ENCODE measurements at places on chromosomes 1 and 21.

DNA sequence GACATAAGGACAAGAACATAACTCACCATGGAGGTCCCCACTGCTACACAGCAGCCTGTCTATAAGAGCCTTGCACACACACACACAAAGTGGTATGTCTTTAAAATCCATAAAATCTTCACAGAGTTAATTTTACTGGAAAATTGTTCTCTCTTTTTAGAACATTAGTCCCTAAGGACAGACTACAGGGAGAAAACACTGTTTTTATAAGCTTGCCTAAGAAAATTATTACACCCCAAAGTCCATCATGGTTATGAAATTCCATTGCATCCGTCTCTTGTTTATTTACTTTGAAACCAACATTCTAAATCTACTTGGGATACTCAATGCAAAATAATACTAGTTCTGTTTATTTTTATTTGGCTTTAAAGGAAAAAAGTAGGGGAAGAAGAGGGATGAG is 197.4 kb downstream of the SETD4 start:
- no peak for DNase-seq

GRCh38 chr1:59055908-59056719 is 240.8 kb upstream of the FGGY start:
- no peak for DNase-seq

- DNase-seq: peak; percentile 19
Observed at GRCh38 chr1:110118636-110119396, 6.6 kb downstream of the UBL4B start.

- no peak for DNase-seq
Observed at GRCh38 chr21:33402001-33402979, 923 bp upstream of the IFNGR2 start.

DNA sequence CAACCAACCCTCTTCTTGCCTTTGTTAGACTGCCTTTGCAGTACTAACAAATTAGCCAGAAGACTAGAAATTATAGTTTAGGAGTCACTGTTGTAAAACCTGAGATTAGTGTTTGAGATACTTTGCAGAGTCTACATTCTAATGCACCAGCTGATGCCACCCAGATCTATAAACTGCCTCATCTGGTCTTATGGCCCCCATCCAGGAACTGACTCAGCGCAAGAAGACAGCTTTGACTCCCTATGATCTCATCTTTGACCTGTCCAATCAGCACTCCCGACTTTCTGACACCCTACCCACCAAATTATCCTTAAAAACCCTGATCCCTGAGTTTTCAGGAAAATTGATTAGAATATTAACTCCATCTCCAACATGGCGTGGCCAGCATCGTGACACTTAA is 334.6 kb downstream of the RGS7 start:
- DNase-seq: no peak

DNA sequence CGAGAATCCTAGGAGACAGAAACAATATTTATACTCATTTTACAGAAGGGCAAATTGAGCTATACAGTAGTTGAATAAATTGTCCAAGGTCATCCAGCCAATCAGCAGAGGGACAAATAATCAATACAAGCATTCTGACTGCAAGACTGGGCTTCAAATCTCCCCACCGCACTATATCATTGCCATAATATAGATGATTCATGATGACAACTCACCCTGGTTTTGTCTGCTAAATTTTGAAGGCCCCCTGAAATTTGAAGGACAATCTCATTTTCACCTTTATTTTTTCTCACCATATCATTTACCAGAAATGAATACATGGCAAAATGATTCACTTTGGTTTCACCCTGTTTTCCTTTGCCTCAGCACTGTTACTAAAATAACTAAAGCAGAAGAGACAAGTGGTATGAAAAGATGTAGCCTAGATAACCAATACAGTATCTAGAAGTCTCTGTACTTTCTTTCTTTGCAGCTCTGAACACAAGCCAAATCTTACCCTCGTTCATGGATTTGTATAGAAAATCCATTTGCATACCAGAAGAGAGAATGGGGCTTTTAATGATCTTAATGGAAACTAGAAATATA is 292.5 kb downstream of the TTLL7 start:
- no peak for DNase-seq

- DNase-seq: no peak
Observed at GRCh38 chr21:36640721-36641244, 58.1 kb upstream of the SIM2 start.

DNA sequence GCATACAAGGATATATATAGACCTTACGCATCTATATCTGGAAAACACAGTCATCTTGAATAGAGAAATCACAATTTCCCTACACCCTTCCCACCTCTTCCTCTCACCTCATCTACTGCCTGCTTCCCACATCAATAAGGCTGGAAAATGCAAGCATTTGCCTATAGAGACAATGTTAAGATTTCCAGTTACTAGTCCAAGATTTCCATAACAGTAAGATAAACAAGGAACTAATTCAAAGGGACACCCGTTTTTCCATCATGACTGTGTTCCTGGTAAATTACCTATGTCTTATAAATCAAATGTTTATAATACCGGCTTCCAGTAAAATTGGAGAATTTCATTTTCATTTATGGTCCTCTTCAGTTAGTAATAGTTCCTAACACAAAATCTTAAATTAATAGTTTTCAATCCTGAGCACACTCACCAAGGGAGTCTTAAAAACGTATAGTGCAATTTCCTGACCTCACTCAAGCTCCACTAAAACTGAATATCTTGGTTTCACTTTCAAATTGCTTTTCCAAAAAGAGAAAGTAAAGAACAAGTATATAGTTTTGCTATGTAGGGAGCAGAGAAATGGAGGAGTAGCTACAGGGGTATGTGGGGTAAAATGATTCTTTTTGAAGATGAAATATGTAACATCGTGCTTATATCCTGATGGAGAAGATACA is 398.7 kb downstream of the PLPP3 start:
- no peak for DNase-seq

- no peak for DNase-seq
Observed at GRCh38 chr1:179099891-179100290, 18.0 kb downstream of the TOR3A start.

DNA sequence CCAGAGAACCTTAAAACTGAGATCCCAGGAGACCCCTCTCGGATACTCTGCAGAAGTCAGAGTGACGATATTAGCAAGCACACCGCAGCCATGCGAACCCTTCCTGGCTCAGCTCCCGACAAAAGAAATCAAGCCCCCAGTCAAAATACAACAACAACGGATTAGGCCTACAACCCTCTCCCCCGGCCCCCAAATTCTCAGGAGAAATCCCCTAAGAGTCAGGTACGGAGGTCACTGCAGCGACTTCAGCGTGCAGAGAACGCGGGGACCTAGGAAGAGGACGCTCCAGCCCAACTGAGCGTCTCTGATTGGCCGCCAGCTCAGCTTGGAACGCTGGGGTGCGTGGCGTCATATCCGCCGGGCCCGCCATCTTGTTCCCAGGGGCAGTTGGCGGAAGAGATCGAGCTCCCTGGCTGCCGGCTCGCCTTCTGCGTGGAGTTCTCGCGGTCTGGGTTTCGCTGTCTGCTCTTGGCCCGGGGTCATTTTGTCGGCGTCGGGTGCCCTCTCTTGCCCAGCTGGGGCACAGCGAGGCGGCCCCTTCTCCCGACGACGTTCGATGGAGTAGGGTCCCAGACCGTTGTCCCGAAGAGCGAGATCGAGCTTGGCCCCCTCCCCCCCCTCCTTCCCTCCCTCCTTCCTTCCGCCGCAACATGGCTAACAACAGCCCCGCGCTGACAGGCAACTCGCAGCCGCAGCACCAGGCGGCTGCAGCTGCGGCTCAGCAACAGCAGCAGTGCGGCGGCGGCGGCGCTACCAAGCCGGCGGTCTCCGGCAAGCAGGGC is at the start of gene PRPF38B:
Gene PRPF38B, plus strand, starts transcription at position 369 of the 782 bp plus-strand sequence. Its CDS starts 282 bp downstream, at position 651.
- DNase-seq: peak; percentile 90

GRCh38 chr1:212313616-212314015 is 28.4 kb downstream of the PPP2R5A start:
- no peak for DNase-seq

- no peak for DNase-seq
Observed at GRCh38 chr1:227896710-227897655, 50.7 kb downstream of the WNT9A start.

GRCh38 chr1:29698033-29698432 is 461.7 kb downstream of the PTPRU start:
- no peak for DNase-seq

- DNase-seq: no peak
Observed at GRCh38 chr1:193513032-193513431, 326.6 kb upstream of the B3GALT2 start.

DNA sequence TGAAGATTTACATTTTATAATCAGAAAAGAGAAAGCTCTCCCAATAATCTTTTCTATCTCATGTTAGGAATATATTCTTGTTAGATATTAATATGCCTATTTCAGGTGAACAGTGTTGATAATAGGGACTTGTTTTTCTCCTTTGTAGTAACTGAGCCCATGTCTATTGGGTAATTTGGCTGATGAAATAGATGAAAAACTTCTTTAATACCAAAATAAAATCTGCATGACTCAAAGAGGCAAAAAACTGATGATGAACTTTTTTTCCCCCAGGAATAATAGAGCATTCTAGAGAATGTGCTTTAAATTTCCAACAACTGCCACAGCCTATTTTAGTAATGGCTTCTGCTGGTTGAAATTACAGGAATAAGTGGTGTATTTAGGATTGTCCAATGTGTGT is 178.9 kb upstream of the GREM2 start:
- DNase-seq: no peak

DNA sequence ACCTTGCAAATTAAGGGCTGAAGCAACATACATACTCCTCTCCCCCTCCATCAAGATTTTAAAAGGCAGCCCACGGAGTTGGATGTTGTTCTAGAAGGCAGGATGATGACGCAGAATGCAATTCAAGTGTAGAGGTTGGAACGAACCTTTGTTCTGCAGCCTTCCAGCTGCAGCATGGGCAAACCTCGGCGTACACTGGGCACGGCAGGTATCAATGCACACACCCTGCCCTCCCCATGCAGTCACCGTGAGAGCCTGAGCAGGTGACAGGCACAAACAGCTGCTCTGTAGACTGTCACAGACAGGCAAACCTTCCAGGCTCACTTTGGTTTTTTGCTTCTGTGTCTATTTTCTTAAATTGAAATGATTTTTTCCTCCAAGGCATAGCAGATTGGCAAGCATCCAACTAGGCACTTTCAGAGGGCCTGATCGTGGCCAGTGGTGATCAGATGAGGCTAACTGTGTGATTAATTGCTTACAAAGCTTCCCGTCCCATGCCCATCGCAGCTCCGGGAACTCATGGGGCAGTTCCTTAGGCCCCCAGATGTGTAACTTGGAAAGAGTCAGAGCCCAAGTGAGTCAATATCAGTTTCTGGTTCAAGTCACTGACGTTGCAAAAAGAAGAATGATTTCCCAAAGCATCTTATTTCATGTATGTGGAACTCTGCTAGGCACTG is 82.3 kb downstream of the ITPKB start:
- DNase-seq: no peak

- no peak for DNase-seq
Observed at GRCh38 chr1:160748181-160748877, 9.3 kb downstream of the SLAMF7 start.

GRCh38 chr1:81802707-81803430 is 2.1 kb downstream of the ADGRL2 start:
- no peak for DNase-seq

DNA sequence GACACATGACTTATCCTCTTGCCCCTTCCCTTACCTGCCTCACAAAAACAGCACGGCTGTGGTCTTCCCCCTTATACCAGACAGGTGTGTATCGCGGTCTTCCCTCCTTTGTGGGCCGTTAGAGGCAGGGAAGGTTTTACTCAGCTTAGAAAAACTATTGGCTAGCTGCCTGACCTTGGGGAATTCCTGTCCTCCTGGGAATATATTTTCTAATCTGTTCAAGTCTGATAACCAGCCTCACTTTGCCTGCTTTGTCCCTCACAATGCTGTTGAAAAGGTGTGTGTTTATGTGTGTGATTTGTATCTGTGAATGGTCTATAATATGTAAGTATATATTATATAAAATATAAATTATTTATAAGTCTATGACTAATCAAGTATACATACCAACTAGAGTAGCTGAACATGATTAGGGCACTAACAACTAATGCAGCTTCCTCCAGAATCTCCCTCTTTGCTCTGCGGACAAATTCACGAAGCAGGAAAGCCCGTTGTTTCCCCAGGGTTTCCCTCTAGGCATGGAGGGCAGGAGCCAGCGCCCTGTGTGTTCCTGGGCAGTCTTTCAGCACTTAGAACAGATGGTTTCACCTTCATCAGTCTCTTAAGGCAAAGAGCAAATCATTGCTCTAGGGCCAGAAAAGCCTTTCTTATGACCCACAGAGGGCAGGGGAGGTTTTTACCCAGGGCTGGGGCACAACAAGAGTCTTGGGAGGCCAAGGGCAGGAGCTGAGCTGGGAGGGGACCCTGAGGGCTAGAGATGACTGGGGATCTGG is 25.6 kb downstream of the SLC26A9 start:
- no peak for DNase-seq

DNA sequence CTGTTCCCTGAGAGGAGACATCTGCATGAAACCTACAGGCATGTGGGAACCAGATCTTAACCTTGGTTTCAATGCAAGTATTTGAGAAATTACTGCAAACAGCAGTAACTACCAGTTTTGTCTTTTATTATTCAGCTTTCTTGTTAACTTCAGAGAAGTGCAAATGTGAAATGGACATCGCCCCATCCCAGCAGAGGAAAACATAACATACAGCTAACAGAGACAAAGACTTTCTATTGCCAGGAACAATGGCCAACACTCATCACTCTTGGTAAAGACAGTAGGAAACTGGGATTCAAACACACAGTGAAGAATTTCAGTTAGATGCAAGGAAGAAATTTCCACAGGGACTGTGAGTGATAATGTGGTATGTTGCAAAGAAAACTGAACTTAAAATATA is 115.1 kb downstream of the SLC30A10 start:
- no peak for DNase-seq

DNA sequence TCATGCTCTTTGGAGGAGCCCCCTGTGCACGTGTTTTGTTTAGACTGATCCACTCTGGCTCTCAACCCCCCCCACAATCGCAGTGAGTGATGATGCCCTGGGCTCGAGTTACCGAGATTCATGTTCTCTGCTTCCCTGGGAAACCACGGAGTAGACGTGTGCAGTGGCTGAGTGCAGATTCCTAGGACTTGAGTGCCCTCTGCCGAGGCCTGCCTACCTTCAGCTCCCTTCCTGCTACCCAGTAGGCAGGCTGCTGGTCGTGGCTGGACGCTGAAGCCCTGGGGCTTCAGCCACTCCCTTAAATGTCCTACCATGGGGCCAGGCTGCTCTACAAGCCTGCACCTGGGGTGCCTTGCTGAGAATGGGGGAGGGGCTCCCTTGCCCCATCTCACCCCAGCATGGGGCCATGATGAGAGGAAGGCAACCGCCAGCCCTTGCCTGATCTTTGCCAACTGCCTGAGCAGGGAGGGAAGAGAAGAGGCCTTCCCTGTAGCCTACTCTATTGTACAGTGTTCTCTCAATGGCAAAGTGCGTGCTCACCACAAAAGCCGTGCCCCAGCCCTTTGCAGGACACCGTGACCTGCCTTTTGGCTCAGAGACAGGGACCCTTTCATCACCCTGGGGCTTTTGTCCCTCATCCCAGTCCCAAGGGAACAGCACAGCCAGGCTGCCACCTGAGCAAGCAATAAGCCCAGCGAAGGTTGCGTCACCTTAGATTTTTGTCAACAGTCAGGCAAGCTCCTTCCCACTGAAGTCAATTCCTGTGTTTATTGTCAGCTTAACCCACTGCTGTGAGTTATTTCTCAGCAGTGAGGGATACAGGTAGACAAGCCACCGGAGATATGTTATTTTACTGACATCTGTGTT is 4.1 kb upstream of the GRIK3 start:
- DNase-seq: no peak
